ENCODE measurements at places on chromosomes 12 and 14.

DNA sequence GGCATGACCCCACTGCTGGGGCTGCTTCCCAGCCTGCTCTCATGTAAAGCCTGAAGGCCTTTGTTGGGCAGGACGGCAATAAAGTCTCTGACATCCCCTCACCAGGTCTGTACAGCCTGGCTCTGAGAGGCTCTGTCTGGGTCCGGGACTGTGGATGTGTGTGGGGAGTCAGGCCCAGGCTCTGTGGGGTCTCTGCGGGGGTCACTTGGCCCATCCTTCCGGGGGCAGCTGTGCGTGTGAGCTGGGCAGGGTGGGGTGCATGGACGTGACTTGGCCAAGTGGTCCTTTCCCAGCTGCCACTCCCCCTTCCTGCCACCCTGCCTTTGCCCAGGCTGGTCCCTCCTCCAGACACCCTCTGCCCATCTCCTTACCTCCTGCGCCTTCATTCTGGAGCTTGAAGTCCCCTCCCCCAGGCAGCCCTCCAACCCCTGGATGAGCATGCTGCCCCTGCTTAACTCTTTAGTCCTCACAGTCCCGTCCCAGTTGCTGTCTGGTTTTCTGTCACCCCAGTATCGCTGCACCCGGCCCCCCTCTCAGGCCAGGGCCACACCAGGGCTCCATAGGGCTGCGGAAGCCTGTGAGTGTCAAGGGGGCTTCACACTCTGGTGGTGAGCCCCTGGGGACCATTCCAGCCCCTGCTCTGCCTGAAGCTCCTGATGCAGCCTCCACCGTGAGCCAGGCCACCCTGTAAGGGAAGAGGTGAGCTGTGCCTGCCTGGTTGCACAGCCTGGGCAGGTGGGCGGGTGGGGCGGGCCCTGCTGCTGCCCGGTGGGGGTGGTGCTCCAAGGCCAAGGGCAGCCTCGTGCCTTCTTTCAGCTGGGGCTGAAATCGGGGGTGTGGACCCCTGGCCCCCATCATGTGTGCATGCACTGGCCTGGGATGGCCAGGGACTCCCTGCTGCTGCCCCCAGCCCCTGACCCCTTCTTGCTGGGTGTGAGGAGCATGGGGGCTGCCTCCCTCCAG lies 25.5 kb upstream of the KIF26A start:
- no peak for DNase-seq

GRCh38 chr14:20679907-20680306 lies 4.5 kb upstream of the RNASE4 start:
- DNase-seq, result no peak

GRCh38 chr12:113154351-113154973 lies 4.9 kb downstream of the CFAP73 start:
- peak; percentile 21 for DNase-seq

DNA sequence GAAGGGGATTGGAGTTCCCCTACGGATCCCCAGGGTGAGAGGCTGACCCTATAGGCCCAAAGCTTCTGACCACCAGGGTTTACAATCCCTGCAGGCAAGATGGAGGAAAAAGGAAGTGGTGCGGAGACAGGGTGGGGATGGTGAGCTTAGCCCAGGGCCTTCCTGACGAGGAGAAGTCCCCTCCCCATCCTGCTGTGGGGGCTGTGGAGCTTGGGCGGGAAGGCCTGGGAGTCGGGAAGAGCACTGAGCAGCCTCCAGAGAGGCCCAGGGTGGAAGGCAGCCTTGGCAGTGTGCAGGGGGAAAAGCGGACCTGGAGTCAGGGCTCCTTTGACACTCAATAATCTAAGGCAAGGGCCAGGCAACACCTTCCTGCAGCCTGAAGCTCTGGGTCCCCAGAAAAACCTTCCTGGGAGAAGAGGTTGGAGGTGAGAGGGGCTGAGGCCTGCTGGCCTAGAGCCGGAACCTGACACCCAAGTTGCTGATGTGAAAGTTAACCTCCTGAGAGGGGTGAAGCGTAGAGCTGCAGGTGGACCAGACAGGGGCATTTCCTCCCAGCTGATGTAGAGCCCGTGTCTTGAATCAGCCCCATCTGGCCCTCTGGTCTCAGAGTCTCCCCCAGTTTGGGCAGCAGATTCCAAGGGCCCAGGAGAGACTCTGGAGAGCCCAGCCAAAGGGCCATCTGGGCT lies 6.0 kb downstream of the HDAC7 start:
- DNase-seq, result no peak

DNA sequence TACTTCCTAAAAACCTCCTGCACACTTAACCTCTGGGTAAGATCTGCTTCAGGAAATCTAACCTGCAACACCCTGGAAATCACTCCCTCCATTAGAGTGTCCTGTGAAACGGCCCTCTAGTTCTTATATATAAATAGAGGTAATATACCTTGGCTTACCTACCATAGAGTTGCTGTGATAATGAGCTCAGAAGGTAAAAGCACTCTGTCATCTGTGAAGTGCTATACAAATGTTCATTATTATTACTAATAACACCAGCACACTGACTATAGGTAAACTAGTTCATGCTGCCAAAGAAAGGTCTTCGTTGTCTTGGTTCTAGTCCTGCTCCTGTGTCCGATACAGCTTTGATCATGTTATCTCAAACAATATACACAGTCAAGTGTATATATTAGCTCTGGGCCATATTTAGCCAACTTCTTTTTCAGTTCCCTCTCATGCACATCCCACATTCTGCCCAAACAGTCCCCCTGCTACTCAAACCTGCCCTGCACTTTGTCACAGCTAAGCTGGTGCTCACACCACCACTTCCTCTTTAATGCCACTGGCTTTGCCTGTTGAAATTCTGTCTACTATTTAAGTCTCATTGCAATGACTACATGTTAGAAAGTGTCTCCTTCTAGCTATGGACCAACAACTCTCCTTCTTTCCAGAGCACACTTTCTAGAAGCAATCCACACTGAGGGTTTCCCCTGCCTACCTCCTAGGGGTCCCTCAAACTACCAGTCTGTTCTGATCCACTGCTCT lies 5.1 kb downstream of the E2F7 start:
- DNase-seq, result peak; percentile 64

GRCh38 chr12:4421590-4422031 lies 24.0 kb downstream of the FGF6 start:
- DNase-seq, result no peak

DNA sequence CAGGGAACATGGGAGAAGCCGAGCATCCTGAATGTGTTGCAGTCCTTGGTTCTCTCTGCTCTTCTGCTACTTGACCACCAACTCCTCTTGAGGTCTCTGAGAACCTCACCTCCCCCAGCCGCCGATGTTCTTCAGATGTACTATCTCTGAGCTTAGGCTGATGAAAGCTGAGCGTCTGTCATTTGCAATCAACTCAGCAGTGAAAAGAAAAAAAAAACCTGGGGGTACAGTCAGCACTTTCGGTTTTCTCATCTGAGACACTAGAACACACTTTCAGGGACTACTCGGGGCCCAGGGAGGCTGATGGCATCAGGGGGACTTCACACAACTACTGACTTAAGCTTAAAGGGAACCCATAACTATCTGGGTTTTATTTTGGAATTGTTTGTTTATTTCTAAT lies 9.6 kb upstream of the FLVCR2 start:
- DNase-seq, result no peak

DNA sequence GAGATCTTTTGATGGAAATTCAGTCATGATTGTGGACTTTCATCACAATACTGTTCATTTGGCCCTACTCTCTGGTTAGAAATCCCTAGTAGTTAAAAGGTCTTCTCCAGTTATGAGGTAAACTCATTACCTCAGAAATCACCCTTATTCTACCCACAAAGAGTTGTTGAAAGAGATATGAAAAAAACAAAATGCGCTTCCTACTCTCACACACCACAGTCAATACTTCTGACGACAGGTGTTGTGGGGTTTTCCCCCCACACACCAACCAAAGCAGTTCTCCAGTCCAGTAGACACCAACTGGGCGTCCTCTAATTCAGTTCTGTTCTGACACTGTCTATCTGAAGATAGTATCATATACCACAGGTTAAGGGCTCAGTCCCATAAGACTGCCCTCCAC lies 54.9 kb downstream of the TRMT5 start:
- no peak for DNase-seq

GRCh38 chr12:132453361-132454192 lies 36.4 kb upstream of the FBRSL1 start:
- no peak for DNase-seq

- DNase-seq, result no peak
Measured at GRCh38 chr14:95282354-95282985, 37.2 kb downstream of the CLMN start.

GRCh38 chr12:104083769-104084475 lies 19.6 kb downstream of the HCFC2 start:
- no peak for DNase-seq

DNA sequence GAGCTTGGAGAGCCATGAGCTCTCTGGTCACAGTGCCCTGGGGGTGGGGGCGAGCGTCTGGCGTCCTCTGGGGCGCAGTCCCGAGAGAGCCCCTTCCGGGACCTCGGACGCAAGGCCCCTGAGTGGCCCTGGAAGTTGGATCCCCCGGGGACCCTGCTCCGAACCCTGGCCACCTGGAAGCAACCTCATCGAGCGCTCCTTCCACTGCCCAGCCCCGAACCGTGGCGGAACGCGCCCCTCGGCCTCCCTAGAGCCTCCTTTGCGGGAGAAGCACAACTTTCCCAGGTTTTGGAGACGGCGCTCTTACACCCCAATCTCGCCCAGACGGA lies 1.2 kb downstream of the NOS1 start:
- DNase-seq, result no peak

- DNase-seq, result no peak
Measured at GRCh38 chr14:43014338-43014737, 1407.7 kb downstream of the LRFN5 start.

DNA sequence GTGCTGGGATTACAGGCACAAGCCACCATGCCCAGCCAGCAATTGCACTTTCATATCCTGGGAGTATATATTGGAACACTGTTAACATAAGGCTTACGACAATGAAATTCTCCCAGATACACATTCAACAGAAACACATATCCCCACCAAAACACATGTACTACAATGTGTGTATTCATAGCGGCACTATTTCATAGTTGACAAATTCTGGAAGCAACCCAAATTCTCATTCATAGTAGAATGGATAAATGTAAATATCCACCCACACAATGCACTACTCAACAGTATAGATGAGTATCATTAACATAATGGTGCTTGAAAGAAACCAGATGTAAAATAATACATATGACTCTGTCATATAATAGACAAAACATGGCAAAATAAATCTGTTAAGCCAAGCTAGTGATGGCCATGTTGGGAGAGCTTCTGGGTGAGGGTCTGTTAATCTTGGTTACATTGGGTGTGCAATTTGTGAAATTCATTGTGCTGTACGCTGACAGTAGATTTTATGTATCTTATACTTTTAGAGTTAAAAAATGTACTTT lies 2.6 kb upstream of the DNAAF2 start:
- DNase-seq, result no peak

DNA sequence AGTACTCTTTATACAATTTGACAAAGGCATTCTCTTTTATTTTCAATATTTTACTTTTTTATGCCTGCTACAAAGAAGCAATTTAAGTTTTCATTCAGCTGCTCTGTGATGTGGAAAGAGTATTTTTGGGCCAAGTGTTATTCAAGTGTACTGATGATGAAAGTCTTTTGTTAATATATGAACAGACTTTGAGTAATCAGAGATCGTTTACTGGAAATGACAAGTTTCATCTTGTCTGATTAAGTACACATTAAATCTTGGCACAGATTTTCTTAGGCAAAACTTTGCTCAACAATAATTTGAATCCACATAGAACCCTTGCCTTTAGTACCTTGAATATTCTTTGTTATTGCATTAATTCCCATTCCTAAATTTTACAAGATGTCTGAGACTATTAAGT lies 13.3 kb upstream of the PZP start:
- peak; percentile 81 for DNase-seq

DNA sequence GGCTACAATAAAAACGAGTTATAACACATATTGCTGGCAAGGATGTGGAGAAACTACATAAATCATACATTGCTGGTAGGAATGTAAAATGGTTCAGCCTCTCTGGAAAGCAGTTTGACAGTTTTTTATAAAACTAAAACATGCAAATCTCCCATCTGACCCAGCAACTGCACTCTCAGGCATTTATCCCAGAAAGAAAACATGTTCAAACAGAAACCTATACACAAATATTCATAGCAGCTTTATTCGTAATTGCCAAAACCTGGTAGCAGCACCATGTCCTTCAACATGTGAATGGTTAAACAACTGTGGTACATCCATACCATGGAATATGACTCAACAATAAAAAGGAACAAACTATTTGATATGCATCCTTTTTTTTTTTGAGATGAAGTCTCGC lies 10.1 kb upstream of the TMCC3 start:
- no peak for DNase-seq

DNA sequence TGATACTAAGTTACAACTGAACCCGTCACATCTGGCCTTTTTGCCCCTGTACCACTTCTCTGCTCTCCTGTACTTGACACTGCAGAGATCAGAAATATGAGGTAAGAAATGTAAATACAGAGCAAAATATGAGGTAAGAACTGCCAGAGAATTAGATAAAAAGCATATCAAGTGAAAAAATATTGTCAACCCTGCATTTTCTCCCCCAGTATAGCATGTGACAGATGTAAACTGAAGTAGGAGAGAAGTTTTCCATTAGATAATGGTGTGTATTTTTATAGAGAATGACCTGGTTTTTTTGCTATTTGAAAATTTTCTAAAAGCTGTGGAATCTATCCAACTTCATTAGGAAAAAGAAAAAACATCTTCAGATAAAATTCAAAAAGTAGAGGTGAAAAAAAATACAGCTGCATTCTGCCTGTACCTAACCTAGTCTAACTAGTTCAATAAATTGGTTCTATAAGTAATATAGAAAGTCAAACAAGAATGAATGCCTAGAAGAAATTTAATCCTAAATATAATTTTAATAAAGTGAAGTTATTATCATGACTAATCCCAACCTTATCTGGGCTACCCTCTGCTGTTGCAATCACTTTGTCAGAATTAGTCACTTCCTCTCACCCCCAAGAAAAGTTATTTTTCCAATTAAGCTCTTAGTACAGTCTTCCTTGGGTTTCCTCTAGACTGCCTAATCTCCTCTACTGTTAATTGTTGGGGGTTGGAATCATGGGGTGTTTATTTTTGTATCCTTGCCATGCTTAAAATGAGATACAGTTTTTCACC lies 210.0 kb downstream of the RASSF9 start:
- no peak for DNase-seq

DNA sequence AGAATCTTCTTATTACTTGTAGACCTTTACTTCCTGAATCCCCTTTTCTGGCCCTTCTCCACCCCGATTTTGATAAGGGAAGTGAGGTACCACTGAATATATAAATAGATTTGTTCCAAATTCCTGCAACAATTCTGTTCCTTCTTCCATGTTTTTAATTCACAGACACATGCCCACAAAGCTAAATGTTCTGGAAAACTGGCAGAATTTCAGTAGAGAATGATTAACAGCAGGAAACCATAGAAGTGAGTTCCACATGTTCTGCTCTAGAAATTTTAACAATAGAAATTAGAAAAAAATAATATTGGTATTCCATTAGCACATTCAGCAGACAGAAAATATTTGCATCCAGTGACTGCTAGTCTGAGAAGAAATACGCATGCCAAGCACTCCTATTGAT lies 139.6 kb downstream of the SLC2A13 start:
- no peak for DNase-seq

DNA sequence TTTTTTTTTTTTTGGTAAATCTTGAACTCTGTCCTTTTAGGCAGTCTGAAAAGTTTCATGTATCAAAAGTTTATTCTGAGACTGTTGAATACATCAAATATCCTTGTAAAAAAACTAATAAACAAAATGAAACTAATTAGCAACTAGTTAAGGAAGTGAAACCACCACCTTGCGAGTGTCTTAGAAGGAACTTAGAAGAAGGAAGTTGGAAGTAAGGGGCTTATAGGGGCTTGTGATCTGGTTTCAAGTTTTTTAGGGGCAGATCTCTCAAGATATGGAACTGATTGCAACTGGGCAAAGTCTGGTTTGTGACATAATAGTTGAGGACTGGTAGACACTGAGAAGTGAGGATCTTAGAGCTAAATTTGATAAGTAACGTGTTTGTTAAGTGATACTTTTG lies 748.8 kb downstream of the C12orf50 start:
- no peak for DNase-seq

Measured in DMS79 treated with DMSO at 0.1 percent for 48 hours (cell line).